ENCODE measurements at places on chromosomes 7 and 10. TPM values are rescaled to one million over a fixed set of nuclear protein-coding genes. Genes with fewer than 3 reads are reported as not detected.
A peak's percentile ranks its signal among the peaks of the same experiment; 100 is the strongest.

GRCh38 chr7:79175374-79175773 is 278.1 kb downstream of the MAGI2 start:
- DNase-seq, result no peak
- no peaks in the 10 kb centered on the region for H3K27me3 ChIP-seq
- H3K27ac ChIP-seq, result no peak overlapping the region
- no peak overlapping the region for H3K4me3 ChIP-seq
- H3K4me1 ChIP-seq, result no peaks in the 10 kb centered on the region
- no peaks in the 10 kb centered on the region for H3K36me3 ChIP-seq

The HOXA7 gene
- total RNA-seq, result 2.6 TPM

GRCh38 chr7:30790356-30790755 is 19.1 kb downstream of the MINDY4 start:
- H3K4me3 ChIP-seq, result no peak overlapping the region
- H3K4me1 ChIP-seq, result peaks cover 19% of the 10 kb centered on the region
- DNase-seq, result no peak
- H3K27ac ChIP-seq, result no peak overlapping the region
- no peaks in the 10 kb centered on the region for H3K27me3 ChIP-seq

DNA sequence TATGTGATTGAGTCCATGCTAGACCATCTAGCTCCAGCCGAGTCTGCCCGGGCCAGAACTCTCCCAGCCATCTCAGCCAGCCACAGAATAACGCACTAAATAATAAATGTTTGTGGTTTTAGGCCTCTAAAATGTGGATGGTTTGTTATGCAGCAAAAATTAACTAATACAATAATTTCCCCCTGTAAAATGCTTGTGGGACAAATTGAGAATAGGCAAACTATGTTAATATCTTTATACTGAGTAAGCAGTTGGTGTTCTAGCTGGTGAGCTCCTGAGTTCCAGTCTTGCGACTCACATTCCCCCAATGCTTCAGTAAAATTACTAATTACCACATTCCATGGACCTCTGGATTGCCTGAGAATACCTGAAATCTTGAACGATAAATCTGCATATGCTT is 316.8 kb upstream of the NFE2L3 start:
- DNase-seq, result no peak
- no peak overlapping the region for H3K27ac ChIP-seq
- no peaks in the 10 kb centered on the region for H3K36me3 ChIP-seq
- H3K4me1 ChIP-seq, result no peaks in the 10 kb centered on the region
- no peak overlapping the region for H3K4me3 ChIP-seq
- peaks cover 62% of the 10 kb centered on the region for H3K27me3 ChIP-seq

- H3K4me3 ChIP-seq, result no peak overlapping the region
- H3K27me3 ChIP-seq, result no peaks in the 10 kb centered on the region
- no peak overlapping the region for H3K27ac ChIP-seq
- no peak for DNase-seq
- peaks cover 6% of the 10 kb centered on the region for H3K4me1 ChIP-seq
Measured at GRCh38 chr10:103840740-103841070, 14.7 kb downstream of the SH3PXD2A start.

- H3K27ac ChIP-seq, result no peak overlapping the region
- H3K27me3 ChIP-seq, result no peaks in the 10 kb centered on the region
- no peak overlapping the region for H3K4me3 ChIP-seq
- H3K4me1 ChIP-seq, result no peaks in the 10 kb centered on the region
Measured at GRCh38 chr7:83796760-83797159, 147.8 kb upstream of the SEMA3E start.

- no peak for DNase-seq
- peak overlapping the region; percentile 95 for H3K4me3 ChIP-seq
- no peak overlapping the region for H3K27ac ChIP-seq
- no peaks in the 10 kb centered on the region for H3K36me3 ChIP-seq
Measured at GRCh38 chr10:99733366-99733765, 1.3 kb downstream of the CUTC start.

The TPK1 gene
- total RNA-seq, result 1.3 TPM

The WNT8B gene
- total RNA-seq, result 0.29 TPM

The GIMAP4 gene
- not detected for total RNA-seq

The ODAD2 gene
- total RNA-seq, result 3.4 TPM

DNA sequence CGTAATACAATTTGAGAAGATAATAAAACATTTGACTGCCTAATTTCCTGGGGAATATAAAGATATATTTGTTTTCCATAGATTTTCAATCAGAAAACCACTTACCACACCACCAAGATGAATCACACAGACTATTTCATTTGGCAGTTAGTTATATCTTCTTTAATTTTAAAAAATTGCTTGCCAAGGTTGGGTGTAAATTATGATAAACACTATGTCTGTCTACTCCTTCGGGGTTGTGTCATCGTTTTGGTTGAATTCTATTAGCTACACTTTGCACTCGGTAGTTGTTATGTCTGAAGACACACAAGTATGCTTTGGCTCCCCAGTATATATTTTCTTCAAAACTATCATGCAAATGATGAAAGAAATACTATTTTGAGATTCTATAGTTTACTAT is 594.8 kb upstream of the SEMA3D start:
- no peaks in the 10 kb centered on the region for H3K36me3 ChIP-seq
- DNase-seq, result no peak
- H3K4me1 ChIP-seq, result no peaks in the 10 kb centered on the region
- H3K4me3 ChIP-seq, result no peak overlapping the region
- H3K27me3 ChIP-seq, result no peaks in the 10 kb centered on the region

DNA sequence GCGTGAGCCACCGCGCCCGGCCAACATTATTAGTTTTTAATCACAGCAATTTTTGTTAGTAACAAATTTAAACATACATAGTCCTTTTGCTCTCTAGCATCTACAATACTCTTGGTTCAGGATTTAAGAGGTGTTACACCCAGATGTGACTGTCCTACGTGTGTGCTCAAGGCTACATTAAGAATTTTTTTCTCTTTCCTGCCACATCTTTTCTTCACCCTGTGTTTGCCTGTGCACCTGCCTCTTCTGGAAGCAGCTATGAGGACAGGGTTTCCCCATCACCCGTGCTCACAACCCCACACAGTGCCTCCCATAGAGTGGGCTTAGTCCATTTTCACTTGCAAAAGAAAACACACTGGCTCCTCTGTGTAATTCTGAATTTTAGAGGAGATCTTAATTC is 186.7 kb upstream of the KLF6 start:
- H3K4me3 ChIP-seq, result no peak overlapping the region
- no peaks in the 10 kb centered on the region for H3K27me3 ChIP-seq
- no peak overlapping the region for H3K27ac ChIP-seq
- H3K4me1 ChIP-seq, result peaks cover 12% of the 10 kb centered on the region
- no peak for DNase-seq

DNA sequence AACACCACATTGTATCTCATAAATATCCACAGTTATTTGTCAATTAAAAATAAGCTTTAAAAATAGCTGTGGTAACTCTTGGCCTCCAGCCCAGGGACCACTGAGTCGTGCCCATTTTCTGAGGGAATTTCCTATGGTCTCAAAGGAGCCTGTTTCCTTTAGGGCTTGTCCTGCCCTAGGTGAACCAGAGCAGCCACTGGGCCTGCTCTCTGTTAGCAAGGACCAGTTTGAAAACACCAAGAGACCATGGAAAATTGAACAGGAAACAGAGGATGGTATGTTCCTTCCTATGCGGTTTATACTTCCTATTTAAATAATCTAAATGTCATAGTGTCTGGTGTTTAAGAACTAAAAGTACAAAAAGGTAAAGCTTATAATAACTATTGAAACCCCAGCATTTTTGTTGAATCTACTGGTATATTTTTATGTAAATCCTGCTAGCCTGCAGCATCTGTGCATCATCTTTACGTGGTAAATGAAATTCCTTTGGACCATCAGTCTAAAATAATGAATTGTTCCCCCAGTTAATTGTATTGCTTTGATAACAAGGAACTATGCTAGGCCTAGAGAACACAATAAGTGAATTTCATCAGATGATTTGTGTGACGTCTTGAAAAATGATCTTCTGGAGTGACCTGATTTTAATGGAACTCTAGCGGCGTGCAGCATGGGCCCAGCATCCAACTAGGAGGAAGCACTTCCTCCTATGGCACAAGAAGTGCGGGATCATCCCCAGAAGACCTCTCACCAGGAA is 333.7 kb downstream of the GFRA1 start:
- H3K27me3 ChIP-seq, result no peaks in the 10 kb centered on the region
- H3K4me1 ChIP-seq, result no peaks in the 10 kb centered on the region
- no peak overlapping the region for H3K4me3 ChIP-seq
- no peak overlapping the region for H3K27ac ChIP-seq

- no peak overlapping the region for H3K4me3 ChIP-seq
- H3K27me3 ChIP-seq, result peaks cover 20% of the 10 kb centered on the region
- H3K4me1 ChIP-seq, result no peaks in the 10 kb centered on the region
- no peaks in the 10 kb centered on the region for H3K36me3 ChIP-seq
Measured at GRCh38 chr7:39042670-39043069, 65.0 kb downstream of the POU6F2 start.

GRCh38 chr10:112919721-112920120 is 30.3 kb upstream of the TCF7L2 start:
- peak; percentile 90 for DNase-seq
- peaks cover 34% of the 10 kb centered on the region for H3K4me1 ChIP-seq
- H3K36me3 ChIP-seq, result no peaks in the 10 kb centered on the region

- no peaks in the 10 kb centered on the region for H3K27me3 ChIP-seq
- no peak for DNase-seq
Measured at GRCh38 chr7:144122876-144123275, at the start of gene OR2A14. Gene OR2A14 (plus strand): TSS chr7:144123176. CDS start chr7:144129113, 5,937 bp downstream.

- no peaks in the 10 kb centered on the region for H3K36me3 ChIP-seq
- H3K4me1 ChIP-seq, result peaks cover 10% of the 10 kb centered on the region
- no peak overlapping the region for H3K27ac ChIP-seq
- H3K27me3 ChIP-seq, result no peaks in the 10 kb centered on the region
- H3K4me3 ChIP-seq, result peak overlapping the region; percentile 37
- DNase-seq, result peak; percentile 5
Measured at GRCh38 chr7:124662937-124663336, 102.7 kb downstream of the GPR37 start.

DNA sequence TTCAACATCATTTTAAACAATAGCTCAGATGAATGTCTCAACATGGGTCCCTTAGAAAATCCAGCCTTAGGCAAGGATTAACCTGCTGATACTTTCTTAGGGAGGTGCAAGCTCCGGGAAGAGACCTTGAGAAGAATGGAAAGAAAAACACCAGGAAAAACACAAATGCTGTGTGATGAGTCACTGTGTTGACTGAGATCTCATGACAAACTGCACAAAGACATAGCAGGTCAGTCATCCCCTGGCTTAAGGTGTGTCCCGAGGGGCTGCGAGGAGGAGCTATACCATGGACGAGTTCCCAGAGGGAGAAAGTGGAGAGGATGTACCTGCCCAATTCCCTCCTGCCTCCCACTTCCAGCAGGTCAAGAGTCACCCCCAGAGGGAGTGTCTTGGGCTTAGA is 98.0 kb downstream of the TEX36 start:
- H3K4me3 ChIP-seq, result no peak overlapping the region
- H3K27ac ChIP-seq, result peak overlapping the region; percentile 32
- H3K36me3 ChIP-seq, result no peaks in the 10 kb centered on the region
- no peaks in the 10 kb centered on the region for H3K27me3 ChIP-seq

- no peak overlapping the region for H3K27ac ChIP-seq
- no peak for DNase-seq
- peaks cover 42% of the 10 kb centered on the region for H3K27me3 ChIP-seq
- 0 out of 2 replicates have a peak, but pooled peaks cover 3% of the 10 kb centered on the region for H3K4me1 ChIP-seq
- H3K4me3 ChIP-seq, result no peak overlapping the region
Measured at GRCh38 chr10:123429706-123430221, 236.4 kb upstream of the GPR26 start.

DNA sequence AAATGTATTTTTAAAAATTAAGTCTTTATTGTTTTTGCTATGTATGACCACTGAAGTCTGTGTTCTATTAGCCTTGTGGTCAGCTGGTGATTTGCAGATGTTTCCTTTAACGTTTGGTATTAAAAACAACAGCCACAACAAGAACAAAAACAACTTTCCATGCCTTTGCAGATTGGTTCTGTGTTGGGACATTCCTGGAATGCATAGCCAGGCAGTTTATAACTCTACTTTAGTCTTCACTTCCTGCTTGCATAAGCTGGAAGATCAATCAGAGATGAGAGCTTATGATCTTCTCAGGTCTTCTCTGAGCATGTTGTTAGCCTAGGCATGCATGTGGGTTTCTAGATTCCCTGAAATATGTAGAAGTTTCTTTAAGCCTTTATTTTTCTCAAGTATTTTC is 58.9 kb upstream of the SEMA3C start:
- no peak overlapping the region for H3K27ac ChIP-seq
- DNase-seq, result no peak
- H3K4me1 ChIP-seq, result no peaks in the 10 kb centered on the region

DNA sequence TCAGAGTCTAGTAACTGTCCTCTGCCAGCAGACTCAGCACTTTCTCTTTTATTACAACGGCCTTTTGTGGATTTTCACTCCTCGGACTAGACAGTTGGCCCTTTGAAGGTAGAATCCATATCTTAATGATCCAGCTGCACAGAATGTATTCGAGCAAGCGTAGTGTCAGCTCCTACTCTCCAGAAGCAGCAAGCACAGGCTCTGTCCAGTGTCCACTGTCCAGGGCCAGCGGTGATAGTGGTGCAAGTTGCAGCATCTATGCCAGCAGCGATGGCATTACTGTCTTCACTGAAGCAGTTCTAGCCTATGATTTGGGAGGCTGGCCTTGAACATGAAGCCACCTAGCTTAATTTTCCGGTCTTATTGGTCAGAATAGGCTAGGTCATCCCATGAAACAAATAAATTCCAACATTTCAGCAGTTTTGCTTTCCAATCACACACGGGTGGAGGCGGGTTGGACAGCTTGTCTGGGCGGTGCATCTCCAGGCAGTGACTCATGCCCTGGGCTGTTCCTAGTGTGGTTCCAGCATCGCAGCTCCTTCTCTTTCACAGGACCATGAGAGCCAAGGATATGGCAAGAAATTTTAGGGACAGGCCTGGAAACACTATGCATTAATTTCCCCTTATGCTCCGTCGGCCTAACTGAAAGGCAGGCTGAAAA is 108.6 kb upstream of the KCNMA1 start:
- no peak overlapping the region for H3K4me3 ChIP-seq
- DNase-seq, result peak; percentile 74
- no peak overlapping the region for H3K27ac ChIP-seq
- no peaks in the 10 kb centered on the region for H3K27me3 ChIP-seq
- no peaks in the 10 kb centered on the region for H3K36me3 ChIP-seq
- no peaks in the 10 kb centered on the region for H3K4me1 ChIP-seq

Data from PC-3 (cell line).